GM18507 (cell line): ENCODE measurements at places on chromosomes 16 and 17.
A peak's percentile ranks its signal among the peaks of the same experiment; 100 is the strongest.

DNA sequence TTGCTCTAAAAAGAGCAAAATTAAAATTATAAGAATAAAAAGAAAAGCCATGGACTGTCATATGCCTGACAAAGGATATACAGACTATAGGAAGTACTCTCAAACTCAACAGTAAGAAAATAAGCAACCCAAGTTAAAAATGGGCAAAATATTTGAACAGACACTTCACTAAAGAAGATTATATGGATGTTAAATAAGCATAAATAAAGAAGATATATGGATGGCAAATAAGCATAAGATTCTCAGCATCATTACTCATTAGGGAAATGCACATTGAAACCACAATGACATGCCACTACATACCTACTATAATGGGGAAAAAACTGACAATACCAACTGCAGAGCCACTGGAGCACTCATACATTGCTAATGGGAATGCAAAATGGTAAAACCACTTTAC lies 14.9 kb upstream of the BEAN1 start:
- DNase-seq: no peak

GRCh38 chr16:89397331-89397861 lies 93.0 kb downstream of the ANKRD11 start:
- no peak for DNase-seq

DNA sequence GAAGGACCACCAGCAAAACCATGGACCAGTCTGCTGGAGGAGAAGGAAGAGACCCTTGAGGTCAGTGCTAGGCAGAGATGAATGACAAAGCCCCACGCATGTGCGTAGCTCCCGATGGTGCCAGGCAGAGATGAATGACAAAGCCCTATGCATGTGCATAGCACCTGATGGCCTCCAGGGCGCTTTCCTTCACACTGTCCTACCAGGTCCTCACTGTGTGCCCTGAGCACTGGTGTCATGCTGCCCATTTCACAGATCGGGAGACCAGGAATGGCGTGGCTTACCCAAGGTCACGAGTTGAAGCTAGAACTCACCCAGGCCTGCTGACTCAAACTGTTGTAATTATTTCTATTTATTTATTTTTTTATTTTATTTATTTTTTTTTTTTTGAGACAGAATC lies 149.6 kb downstream of the KATNIP start:
- DNase-seq: no peak

DNA sequence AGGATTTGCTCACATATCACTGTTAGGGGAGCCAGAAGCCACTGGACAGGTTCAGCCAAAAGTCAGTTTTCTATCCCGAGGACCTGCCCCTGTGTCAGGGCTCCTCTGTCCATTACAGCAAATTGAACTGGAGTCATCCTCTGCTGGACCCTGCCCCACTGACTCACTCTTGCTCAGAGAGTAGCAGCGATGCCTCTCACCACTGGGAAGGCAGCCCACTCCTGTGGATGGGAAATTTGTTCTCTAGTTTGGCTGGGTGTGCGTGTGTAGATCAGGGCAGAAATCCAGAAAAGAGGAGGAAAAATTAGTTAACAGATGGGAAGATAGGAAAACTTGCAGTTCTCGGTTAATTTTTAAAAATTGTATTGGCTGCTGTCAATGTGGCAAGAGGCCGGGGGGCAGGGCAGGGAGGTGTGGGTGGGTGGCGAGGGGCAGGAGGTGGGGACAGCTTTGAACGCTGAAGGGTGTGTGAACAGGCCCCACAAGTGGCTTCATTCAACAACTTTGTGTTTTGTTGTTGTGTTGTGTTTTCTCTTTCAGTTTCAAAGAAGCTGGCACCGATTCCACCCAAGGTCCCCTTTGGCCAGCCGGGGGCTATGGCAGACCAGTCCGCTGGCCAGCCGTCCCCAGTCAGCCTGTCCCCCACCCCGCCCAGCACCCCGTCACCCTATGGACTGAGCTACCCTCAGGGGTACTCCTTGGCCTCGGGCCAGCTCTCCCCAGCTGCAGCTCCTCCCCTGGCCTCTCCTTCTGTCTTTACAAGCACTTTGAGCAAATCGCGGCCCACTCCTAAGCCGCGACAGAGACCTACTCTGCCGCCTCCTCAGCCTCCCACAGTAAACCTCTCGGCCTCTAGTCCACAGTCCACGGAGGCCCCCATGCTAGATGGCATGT lies 33.6 kb downstream of the ELAC2 start:
- DNase-seq: no peak

GRCh38 chr16:48487287-48487686 lies 102.1 kb upstream of the SIAH1 start:
- DNase-seq: no peak

DNA sequence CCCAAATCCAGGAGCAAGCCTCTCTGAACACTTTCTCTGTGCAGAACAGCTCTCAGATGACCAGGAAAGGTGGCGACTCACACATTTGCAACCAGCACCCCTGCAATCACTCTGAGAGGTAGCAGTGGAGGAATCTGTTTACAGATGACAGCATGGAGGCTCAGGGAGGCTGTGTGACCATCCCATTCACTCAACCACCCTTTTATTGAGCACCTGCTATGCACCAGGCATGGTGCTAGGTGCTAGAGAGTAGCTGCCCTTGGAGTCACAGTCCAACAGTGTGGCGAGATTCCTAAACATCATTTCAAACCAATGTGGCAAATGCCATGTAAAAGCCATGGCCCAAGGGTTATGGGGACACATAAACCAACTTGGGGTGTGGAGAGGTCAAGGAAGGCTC lies 1.5 kb upstream of the ITGB4 start:
- no peak for DNase-seq

DNA sequence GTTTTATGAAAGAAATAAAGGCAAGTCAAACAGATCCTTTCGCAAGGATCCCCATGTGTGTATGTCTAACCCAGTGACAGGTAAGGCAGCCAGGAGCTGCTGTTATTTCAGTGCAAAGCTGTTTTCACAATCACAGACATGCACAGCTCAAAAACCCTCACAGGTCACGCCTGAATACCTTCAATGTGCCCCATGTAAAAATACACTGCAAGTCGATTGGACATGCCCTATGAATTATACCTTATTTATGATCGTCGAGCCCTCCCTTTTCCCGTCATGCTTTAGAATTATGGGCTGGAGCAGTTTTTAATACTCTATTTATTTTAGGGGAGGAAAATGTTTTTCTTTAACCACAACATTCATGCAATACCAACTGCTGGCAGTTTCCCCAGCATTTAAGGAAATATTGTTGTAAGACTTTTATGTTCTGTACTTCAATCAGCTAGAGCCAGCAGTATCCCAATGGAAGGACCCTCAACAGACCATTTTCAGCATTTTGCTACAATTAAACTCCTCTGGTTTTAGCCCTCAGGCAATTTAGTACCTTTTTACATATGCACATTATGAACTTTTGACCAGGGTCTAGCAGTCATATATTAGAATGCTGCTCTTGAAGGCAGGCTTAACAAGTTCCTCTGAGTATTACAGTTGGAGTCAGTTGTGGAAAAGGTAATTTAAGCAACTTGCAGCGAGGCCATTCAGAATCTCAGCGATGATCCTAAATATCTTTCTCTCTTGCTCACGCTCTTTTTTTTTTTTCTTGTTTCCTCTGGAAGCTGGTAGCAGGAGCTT lies 362.2 kb downstream of the WWOX start:
- no peak for DNase-seq

DNA sequence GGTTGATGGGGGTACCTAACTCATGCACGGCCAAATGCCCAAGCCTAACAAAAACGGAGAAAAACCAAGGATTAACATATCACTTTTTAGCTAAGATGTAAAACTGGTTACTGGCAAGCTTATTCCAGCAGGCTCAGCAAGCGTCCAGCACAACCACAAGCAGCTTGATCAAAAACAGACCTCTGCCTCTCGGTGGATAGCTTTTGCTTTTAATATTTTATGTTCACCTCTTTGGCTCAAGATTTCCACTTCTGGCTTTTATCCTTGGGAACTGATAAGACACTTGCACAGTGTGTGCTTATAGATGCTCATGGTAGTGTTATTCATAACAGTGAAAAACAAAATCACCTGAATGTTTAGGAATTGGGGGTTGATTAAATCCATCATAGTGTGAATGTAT lies 206.9 kb upstream of the CACNG5 start:
- no peak for DNase-seq

GRCh38 chr16:84979516-84979915 lies 31.8 kb downstream of the ZDHHC7 start:
- no peak for DNase-seq

- no peak for DNase-seq
Measured at GRCh38 chr16:13630374-13630773, 289.6 kb upstream of the ERCC4 start.

DNA sequence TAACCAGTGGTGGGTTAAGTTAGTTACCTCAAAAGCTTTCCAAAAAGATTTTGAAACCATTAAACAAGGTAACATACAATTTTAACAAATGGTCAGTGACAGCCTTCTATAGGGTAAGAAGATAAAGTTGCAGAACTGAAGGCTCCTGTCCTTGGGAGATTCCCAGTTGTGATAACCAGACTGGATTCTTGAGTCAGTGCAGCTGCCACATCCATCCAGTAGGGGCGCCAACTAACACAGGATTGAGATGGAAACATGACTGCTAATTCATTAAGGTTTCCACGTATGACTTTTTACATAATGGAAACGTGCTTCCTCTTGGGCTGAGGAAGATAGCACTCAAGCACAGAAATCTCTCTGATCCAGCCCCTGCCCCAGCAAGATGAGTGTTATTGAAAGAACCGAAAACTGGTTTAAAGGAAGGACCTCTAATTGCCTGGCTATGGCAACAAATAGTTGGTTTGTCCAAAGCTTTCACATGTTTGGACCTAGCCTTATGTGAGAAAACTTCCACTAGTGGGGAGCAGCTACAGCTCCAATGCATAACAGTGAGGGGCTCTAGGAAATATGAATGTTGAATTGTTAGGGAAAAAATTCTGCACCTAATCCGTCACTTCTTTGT lies 269.8 kb upstream of the MYOCD start:
- no peak for DNase-seq

- DNase-seq: no peak
Measured at GRCh38 chr17:909642-910323, 69.8 kb downstream of the NXN start.

DNA sequence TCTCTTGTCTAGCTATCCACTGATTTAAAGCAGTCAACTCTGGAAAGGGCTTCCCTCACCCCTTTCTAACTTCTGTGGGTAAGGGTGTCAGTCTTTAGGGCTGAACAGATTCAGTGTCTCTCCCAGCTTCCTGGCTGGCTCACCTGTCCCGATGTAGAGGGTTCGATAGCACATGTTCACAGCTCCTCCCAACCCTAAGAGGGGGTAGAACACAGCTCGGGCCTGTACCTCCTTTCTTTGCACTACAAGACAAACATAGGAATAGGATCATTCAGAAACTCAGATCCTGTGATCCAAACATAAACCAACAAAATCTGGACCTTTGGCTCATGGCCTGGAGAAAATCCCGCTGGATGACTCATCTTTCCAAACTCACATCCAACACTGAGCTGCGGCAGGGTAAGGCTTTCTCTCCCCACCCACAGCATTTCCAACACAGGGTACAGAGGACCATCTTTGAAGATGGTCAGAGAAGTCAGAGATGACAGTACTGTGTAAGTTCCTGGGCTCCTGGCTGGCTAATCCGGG lies 5.8 kb upstream of the DHRS13 start:
- DNase-seq: no peak

GRCh38 chr17:5429191-5429887 lies 9.4 kb downstream of the RPAIN start:
- no peak for DNase-seq

GRCh38 chr17:1592751-1593629 lies 30.4 kb upstream of the PITPNA start:
- peak; percentile 71 for DNase-seq

DNA sequence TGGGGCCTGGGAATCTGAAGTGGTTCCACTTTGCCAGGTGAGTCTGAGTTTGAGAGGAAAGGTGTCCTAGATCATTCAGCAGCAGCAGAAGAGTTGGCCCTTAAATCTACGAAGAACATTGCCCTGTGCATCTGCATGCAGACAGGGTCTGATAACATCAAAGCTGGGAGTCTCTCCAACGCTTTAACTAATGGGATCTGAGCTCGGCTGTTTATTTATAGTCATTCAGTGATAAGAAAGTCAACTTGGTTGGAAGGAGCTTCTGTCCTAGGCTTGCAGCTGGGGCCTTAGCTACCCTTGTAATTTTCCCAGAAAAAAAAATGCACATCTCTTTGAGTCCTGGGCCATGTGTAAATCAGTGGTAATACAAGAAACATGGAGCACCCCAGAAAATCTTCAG lies 418.0 kb upstream of the HSBP1 start:
- no peak for DNase-seq

DNA sequence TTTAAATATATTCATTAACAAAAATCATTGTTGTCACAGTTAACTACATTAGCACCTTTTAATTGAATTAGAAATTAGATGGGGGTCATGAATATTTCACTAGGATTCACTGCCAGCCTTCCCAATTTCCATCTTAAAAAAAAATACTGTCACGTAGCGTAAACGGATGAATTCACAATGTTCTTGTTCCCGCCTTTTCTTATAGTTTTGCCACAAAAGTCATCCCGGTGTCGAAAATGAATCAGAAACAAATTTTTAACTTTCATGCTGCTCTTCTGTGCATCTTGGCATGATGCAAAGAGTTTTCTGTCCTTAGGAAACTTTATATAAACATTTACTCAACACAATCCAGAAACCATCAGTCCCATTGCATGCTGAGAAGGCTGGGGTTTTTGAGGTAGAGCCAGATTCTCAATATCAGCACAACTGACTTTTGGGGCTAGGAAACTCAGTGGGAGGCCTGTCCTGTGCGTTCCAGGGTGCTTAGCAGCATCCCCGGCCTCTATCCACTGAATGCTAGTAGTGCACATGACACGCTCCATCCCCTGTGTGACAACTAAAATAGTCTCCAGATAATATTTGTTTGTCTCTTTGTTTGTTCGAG lies 252.9 kb upstream of the XYLT1 start:
- DNase-seq: no peak

DNA sequence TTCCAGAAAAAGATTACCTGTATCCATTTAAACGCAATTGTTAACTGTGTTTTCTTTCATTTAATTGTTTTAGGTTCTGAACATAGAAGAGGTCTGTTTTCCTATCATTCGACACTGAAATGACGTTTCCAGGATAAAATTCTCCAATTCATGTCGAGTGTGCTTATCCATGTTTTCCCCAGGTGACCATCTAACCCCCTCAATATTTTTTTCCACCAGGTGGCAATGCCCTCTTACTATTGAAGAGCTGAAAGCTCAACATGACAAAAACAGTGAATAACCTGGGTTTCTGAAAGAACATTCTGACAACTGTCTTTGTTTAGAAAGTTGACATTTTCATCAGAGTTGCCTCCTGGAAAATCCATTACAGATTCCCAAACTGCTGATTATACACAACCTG lies 948.7 kb downstream of the KCNJ2 start:
- no peak for DNase-seq

GRCh38 chr17:28889996-28890395 lies 7.5 kb downstream of the FLOT2 start:
- DNase-seq: no peak

GRCh38 chr17:30393491-30393890 lies 14.8 kb downstream of the CPD start:
- no peak for DNase-seq

- no peak for DNase-seq
Measured at GRCh38 chr16:58652741-58653140, 23.1 kb upstream of the CNOT1 start.

GRCh38 chr17:36212966-36213365 lies 2.1 kb downstream of the CCL4L2 start:
- no peak for DNase-seq

- DNase-seq: no peak
Measured at GRCh38 chr16:12740986-12741610, 62.6 kb downstream of the CPPED1 start.
